ENCODE measurements at places on chromosomes 11 and 22. TPM values are rescaled to one million over a fixed set of nuclear protein-coding genes. Genes with fewer than 3 reads are reported as not detected.

PARVG gene
- total RNA-seq: 13.2 TPM

MGAT3 gene
- total RNA-seq: 0.99 TPM

FGF19 gene
- not detected for total RNA-seq

ALX4 gene
- not detected for total RNA-seq

TBX10 gene
- total RNA-seq: not detected

OR10A2 gene
- total RNA-seq: not detected

LRRC75B gene
- total RNA-seq: 20.8 TPM

CDC45 gene
- not detected for total RNA-seq

- no peaks in the 10 kb centered on the region for H3K36me3 ChIP-seq
- DNase-seq: no peak
- no peaks in the 10 kb centered on the region for H3K27me3 ChIP-seq
These were observed 1.1 kb downstream of the ALG8 start for GRCh38 chr11:78138291-78138690.

GRCh38 chr22:19866665-19867009, 12.0 kb upstream of the GNB1L start:
- no peaks in the 10 kb centered on the region for H3K36me3 ChIP-seq
- H3K4me3 ChIP-seq: no peak overlapping the region
- H3K4me1 ChIP-seq: peaks cover 18% of the 10 kb centered on the region
- H3K27ac ChIP-seq: no peak overlapping the region
- no peak for DNase-seq

GRCh38 chr22:19593991-19594569, 69.9 kb upstream of the CLDN5 start:
- H3K27ac ChIP-seq: no peak overlapping the region
- H3K4me3 ChIP-seq: no peak overlapping the region
- no peaks in the 10 kb centered on the region for H3K27me3 ChIP-seq
- DNase-seq: no peak
- H3K4me1 ChIP-seq: no peaks in the 10 kb centered on the region
- no peaks in the 10 kb centered on the region for H3K36me3 ChIP-seq

DNA sequence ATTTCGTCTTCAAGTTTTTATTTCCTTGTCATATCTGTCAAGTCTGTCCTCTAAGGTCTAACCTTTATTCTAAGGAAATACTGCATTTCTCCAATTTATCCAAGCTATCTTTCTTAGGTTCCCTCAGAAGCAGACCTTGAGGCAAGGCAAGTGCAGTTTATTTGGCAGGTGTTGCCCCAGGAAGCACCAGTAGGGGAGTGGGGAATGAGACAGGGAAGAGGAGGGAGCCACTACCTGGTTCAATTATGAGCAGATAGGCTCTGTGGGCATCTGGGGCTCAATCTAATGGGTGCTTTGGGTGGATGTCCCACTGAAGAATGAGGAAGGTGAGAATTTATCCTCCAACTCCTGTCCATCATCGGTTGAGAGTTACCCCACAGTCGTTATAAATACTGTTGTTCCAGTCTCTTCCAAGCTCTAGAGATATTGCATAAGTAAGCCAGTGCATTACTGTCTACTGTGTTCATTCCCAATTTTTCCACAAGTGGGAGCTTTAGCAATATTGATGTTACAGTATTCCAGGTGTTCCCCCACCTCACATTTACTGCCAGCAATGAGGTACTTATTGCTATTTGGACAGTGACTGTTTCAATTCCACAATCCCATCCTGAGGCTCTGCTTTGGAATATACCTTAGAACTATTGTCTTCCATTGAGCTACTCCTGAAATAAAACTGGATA, 154.9 kb upstream of the CEP126 start:
- H3K4me3 ChIP-seq: no peak overlapping the region
- no peaks in the 10 kb centered on the region for H3K4me1 ChIP-seq
- no peaks in the 10 kb centered on the region for H3K27me3 ChIP-seq
- no peaks in the 10 kb centered on the region for H3K36me3 ChIP-seq
- no peak overlapping the region for H3K27ac ChIP-seq

- H3K4me3 ChIP-seq: no peak overlapping the region
- no peaks in the 10 kb centered on the region for H3K4me1 ChIP-seq
- no peaks in the 10 kb centered on the region for H3K36me3 ChIP-seq
- DNase-seq: no peak
- no peak overlapping the region for H3K27ac ChIP-seq
- H3K27me3 ChIP-seq: no peaks in the 10 kb centered on the region
These were observed 46.1 kb upstream of the JAM3 start for GRCh38 chr11:134022748-134023147.

GRCh38 chr22:48856308-48856615, 971.4 kb downstream of the BRD1 start:
- no peak overlapping the region for H3K4me3 ChIP-seq
- no peak overlapping the region for H3K27ac ChIP-seq
- H3K27me3 ChIP-seq: no peaks in the 10 kb centered on the region
- no peaks in the 10 kb centered on the region for H3K36me3 ChIP-seq

DNA sequence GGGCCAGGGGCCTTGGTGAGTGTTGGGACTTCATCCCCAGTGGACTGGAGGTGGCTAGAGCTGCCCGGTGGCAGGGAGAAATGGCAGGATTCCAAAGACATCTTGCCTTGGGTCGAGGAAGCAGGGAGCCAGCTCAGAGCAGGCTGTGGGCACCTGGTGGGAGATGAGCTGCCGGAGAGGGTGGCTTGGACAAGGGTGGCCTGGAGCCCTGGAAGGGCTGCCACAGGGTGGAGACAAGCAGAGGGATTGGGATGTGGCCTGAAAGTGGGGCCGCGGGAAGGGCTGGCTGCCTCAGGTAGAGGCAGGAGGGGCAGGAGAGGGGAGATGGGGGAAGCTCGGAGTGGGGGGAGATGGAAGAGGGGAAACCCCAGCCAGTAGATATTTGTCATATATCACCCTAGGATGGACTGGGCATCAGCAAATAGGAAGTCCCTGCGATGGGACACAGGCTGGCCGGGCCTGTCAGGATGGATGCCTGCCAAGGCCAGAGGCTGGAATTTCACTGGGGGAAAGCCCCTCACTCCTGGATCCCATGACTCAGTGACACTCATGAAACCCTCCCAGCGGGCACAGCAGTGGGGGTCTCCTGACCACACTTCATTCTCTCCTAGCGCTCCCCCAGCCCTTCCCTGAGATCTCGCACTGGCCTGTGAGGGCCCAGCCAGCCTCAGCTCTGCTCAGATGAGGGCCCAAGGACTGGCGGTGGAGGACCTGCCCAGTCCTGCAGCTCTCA, 72.0 kb upstream of the SHISAL1 start:
- no peaks in the 10 kb centered on the region for H3K4me1 ChIP-seq
- no peak overlapping the region for H3K27ac ChIP-seq
- no peak overlapping the region for H3K4me3 ChIP-seq
- DNase-seq: no peak
- no peaks in the 10 kb centered on the region for H3K27me3 ChIP-seq
- no peaks in the 10 kb centered on the region for H3K36me3 ChIP-seq

DNA sequence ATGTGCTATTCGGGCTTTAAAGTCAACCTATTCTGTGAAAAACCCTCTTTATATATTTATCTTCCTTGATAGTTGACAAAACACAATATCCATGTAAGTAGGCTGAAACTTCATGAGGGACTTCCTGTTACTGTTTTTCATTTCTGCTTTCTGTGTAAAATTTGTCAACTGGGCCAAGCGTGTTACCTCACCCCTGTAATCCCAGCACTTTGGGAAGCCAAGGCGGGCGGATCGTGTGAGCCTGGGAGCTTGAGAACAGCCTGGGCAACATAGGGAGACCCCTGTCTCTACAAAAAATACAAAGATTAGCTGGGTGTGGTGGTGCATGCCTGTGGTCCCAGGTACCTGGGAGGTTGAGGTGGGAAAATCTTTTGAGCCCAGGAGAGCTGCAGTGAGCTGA, 66.5 kb upstream of the SLC25A18 start:
- H3K4me3 ChIP-seq: no peak overlapping the region
- no peaks in the 10 kb centered on the region for H3K4me1 ChIP-seq
- no peak for DNase-seq
- H3K27me3 ChIP-seq: no peaks in the 10 kb centered on the region

DNA sequence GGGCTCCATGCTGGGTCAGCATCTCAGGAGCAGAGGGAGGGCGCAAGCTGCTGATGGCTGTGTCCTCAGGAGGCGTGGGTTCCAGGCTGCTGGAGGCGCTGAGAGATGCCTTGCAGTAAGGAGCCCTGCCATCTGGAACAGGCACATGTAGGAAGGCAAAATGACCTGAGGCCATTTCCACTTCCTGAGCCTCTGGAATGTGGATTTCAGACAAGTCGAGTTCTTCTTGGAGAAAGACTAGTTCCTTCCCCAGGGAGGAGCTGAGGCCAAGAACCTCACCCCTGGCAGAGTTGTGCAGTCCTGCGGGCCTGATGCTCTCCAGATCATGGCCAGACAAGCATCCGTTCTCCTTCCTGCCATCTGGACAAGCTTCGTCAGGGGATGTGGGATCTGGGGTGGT, 19.3 kb downstream of the HPS4 start:
- H3K27ac ChIP-seq: no peak overlapping the region
- peaks cover 35% of the 10 kb centered on the region for H3K36me3 ChIP-seq
- H3K27me3 ChIP-seq: no peaks in the 10 kb centered on the region

DNA sequence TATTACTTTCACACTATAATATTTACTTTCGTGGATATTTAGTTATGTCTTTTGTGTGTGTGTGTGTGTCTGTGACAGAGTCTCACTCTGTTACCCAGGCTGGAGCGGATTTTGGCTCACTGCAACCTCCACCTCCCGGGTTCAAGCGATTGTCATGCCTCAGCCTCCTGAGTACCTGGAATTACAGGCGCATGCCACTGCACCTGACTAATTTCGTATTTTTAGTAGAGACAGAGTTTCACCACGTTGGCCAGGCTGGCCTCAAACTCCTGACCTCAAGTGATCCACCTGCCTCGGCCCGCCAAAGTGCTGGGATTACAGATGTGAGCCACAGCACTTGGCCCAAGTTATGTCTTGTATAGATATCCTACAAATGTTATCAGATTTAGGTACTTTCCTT, 9.9 kb downstream of the PISD start:
- DNase-seq: no peak
- no peak overlapping the region for H3K4me3 ChIP-seq
- peaks cover 28% of the 10 kb centered on the region for H3K4me1 ChIP-seq

DNA sequence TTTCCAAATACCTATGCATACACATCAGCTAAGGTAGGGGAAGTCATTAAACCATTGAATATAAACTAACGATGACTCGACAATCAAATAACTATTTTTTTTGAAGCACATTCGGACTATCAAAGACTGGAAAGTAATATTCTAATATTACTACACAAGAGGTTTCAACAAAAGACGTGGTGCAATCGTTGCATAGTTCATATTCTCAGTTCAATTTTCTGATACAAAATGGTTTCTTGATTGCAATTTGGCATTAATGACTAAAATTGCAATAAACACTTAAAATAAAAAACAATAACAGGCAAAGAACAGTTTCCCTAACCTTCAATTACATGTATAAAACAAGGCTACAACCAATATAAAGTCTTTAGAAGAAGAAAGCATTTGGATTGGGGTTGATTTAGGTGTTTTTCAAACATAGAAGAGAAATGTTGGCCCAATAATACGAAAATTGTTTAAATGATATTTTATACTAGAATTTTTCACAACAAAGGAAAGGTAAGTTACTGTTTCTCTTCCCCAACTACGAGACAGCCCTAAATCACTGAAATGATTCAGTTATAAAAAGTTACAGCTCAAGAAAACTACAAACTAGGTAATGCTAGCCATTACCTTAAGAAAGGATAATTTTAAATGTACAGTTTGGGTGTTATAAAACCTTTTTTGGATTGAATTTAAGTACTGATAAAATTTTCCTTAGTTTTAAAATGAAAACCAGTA, 17.6 kb downstream of the BLID start:
- no peaks in the 10 kb centered on the region for H3K36me3 ChIP-seq
- peaks cover 7% of the 10 kb centered on the region for H3K4me1 ChIP-seq
- H3K27ac ChIP-seq: peak overlapping the region; percentile 67
- H3K27me3 ChIP-seq: no peaks in the 10 kb centered on the region
